Stimulated activated CD4-positive, alpha-beta T cell treated with anti-CD3 and anti-CD28 coated beads, Interleukin-4, amount 100 ng/mL, for 1 hour (primary cell): ENCODE measurements at places on chromosomes 6 and 20.

GRCh38 chr6:33206864-33207551, 1.3 kb upstream of the RING1 start:
- DNase-seq = no peak

DNA sequence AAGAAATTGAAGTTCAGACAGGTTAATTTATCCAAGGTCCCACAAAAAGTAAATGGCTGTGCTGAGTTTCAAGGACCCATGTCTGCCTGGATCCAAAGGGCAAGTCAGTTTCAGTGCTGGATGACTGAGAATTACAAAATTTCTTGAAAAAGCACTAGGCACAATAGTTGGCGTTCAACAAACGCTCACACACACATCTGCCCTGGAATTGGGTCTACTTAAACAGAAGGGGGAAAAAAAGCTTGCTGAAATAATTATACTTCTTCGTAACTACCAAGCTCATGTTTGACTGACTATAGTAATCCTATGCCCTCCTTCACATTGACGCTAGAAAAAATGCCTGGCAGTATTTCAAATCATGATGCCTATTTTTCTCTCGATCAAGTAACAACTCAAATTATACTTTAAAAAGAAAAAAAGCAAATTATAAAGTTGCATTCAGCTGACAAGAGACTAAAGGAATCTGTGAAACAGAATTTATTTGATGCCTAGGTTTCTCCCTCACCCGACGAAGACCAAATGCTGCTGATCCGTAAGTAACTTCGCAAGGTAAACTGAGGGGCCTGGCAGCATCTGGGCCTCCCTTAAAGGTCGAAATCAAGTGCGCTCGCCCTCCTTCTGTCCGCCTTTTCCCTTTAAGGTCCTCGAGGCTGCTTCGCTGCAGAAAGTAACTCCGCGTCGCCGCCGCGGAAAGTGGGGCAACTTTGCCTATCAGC, 650 bp upstream of the CD2AP start:
- DNase-seq = no peak

GRCh38 chr6:144879436-144879835, 594.3 kb downstream of the UTRN start:
- no peak for DNase-seq

GRCh38 chr6:154719433-154719832, 13.8 kb upstream of the SCAF8 start:
- no peak for DNase-seq

DNA sequence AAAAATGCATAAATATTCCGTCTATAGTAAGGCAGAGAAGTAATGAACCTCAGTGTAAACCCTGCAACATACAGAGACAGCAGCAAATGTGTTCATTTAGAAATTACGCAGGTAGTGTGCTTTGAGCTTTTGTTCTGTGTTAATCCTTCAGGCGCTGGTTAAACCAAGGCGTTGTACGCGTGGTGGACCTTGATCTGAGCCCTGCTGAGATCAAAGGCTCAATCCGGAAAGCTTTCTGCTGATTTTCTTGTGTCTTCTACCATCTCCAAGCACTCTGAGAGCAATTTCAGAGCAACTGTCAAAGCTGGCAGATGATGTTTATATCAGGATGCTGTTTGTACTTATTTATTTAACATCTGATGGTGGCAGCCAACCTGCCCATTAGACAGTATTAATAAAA, 382.8 kb downstream of the CDH26 start:
- no peak for DNase-seq

- DNase-seq = no peak
Observed at GRCh38 chr6:64717281-64717680, 989.7 kb downstream of the EYS start.

- DNase-seq = no peak
Observed at GRCh38 chr20:9458138-9458796, 56.1 kb upstream of the LAMP5 start.

DNA sequence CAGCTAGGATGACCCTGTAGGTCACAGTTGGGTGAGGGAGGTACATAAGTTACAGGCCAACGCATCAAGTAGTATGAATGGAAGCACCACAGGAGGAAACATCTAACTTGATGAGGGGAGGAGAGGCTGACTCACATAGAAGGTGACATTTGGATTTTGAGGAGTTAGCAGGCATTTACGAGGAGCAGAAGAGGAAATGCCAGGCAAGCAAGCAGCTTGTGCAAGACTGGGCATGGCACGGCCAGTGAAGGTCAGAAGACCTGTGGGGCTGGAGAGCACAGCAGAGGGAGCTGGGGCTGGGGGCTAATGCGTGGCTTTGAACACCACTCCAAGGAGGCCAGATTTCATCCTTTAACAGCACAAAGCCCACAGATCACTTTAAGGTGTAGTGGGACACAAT, 37.8 kb downstream of the MUC22 start:
- no peak for DNase-seq

GRCh38 chr20:35560541-35560940, 18.7 kb downstream of the ERGIC3 start:
- DNase-seq = no peak

DNA sequence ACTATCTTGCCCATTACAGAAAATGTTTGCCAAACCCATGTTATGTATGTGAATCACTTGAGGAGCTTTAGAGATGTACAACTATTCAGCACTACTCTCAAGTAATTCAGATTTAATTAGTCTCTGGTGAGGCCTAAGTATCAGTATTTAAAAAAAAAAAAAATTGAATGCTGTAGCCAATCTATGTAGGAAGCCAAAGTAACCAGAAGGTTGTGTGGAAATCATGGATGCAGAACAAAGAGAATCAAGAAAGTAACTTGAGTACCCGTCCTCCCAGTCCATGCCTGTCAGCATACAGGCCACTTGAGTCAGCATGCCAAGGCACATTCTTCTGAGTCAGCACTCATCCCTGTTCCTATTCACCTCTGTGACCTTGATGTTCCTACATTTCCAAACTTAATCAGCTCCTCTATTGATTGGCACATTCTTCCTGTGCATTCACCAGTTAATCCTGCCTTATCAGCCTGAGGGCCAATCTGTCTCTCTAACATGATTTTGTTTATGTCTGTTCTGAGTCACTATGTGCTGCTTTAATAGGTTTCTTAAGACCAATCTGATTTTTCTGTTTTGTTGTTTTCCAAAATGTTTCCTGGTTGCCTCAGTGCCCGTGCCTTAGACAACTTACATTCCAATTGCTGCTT, 165.6 kb downstream of the KCNQ5 start:
- DNase-seq = no peak

GRCh38 chr6:107641500-107641941, 151.6 kb downstream of the SOBP start:
- no peak for DNase-seq

GRCh38 chr6:163232015-163232523, 182.4 kb upstream of the QKI start:
- no peak for DNase-seq

GRCh38 chr20:47969426-47969825, 184.1 kb upstream of the SULF2 start:
- DNase-seq = no peak

- no peak for DNase-seq
Observed at GRCh38 chr20:1392443-1392692, 486 bp downstream of the FKBP1A start.

- DNase-seq = peak; percentile 11
Observed at GRCh38 chr20:32908334-32909292, 49.9 kb downstream of the EFCAB8 start.
